A375 (cell line): ENCODE measurements at places on chromosomes 2 and 18. TPM values are rescaled to one million over a fixed set of nuclear protein-coding genes. Genes with fewer than 3 reads are reported as not detected.

CD207 gene
- 0.11 TPM in 1 of 2 replicates, not detected in the other for total RNA-seq

RGPD3 gene
- total RNA-seq = 0.08 TPM in 1 of 2 replicates, not detected in the other

HOXD8 gene
- total RNA-seq = 5.3 and 6.7 TPM in 2 replicates

WDPCP gene
- 9.3 and 12.6 TPM in 2 replicates for total RNA-seq

HOXD3 gene
- total RNA-seq = 0.90 and 2.7 TPM in 2 replicates

SKOR2 gene
- total RNA-seq = not detected in 2 replicates

GULP1 gene
- 49.0 and 52.8 TPM in 2 replicates for total RNA-seq

PROKR1 gene
- total RNA-seq = not detected in 2 replicates

NDC80 gene
- 32.6 and 33.5 TPM in 2 replicates for total RNA-seq

SELENOI gene
- total RNA-seq = 23.8 and 30.5 TPM in 2 replicates

SERPINB13 gene
- total RNA-seq = not detected in 2 replicates
